ENCODE measurements at places on chromosomes 12 and 14.

- no peak for DNase-seq
Measured at GRCh38 chr12:72226510-72226909, 45.7 kb upstream of the TRHDE start.

DNA sequence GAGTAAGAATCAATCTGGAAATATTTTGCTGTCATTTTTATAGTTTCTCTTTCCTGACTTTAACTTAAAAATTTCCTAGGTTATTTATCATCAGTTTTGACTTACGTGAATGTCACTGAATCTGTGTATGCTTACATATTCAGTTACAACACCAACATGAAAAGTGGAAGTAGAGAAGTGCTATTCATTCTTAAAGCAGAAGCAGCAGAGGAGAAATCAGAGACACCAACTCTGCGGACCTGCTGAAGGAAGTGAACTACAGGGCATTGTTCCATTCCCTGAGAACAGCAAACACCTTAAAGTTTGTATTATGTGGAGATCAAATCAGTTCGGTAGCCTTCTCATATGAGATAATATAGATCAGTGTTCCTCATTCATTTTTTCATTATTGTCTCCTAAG is 34.1 kb downstream of the RAD51B start:
- no peak for DNase-seq

GRCh38 chr12:62731055-62731820 is 203.7 kb downstream of the PPM1H start:
- DNase-seq = no peak

- no peak for DNase-seq
Measured at GRCh38 chr12:91397866-91398532, 215.4 kb upstream of the DCN start.

- peak; percentile 72 for DNase-seq
Measured at GRCh38 chr14:74712499-74713394, at the start of the genes AREL1 and FCF1. Gene AREL1, minus strand, starts transcription at chr14:74713080. Its CDS starts 27,465 bp downstream, at chr14:74685615. Gene FCF1, plus strand, starts transcription at chr14:74713144. Its CDS starts 54 bp downstream, at chr14:74713198.

DNA sequence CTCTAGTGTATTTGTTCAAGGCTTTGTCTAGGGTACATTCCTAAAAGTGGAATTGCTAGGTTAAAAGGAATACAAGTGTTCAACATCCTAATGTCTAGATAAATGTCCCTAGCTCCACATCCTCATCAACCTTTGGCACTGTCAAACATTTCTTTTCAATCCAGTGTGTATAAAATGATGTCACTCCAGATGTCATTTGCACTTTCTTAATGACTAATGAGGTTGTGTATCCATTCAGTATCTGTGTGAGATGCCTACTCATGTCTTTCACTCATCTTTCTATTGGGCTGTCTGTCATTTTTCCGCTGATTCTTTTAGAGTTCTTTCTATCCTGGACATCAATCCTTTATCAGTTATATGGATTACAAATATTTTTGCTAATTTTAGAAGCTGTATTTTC is 43.3 kb downstream of the ARMH4 start:
- no peak for DNase-seq

- DNase-seq = no peak
Measured at GRCh38 chr12:55703901-55704761, 3.6 kb downstream of the ITGA7 start.

GRCh38 chr12:6778217-6778573 is 5.9 kb downstream of the LAG3 start:
- no peak for DNase-seq

GRCh38 chr14:94330432-94330831 is 7.3 kb upstream of the SERPINA6 start:
- no peak for DNase-seq

DNA sequence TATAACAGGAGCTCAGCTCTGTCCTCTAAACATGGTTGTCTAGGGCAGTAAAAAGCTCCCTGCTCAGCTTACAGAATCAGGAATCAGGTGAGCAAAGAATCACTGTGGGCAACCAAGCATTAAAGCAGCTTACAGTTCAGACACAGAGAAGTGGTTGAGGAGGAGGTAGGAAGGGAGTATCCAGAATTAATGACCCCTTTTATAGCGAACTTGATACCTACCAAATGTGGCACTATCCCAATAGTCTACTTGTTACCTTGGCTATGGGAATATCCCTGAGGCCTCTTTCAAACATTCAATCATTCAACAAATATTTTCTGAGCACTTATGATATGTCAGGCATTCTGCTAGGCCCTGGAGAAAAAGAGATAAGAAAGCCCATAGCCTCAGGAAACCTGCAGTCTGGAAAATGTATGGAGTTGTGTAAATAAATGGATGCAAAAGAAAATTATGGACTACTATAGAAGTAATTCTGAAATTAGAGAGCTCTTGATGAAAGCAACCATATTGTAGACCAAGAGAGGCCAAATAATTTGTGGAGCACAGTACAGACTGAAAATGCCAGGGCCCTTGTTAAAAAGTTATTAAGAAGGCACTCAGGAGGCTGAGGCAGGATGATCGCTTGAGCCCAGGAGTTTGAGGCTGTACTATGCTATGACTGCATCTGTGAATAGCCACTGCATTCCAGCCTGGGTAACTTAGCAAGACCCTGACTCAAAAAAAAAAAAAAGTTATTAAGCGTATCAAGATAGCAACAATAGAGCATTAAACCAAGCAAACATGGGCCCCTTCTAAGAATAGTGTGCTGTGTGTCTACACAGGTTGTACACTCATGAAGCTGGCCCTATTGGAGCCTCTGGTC is 134.0 kb upstream of the CPSF6 start:
- DNase-seq = no peak

- no peak for DNase-seq
Measured at GRCh38 chr12:79370021-79370420, 320.7 kb downstream of the PAWR start.

DNA sequence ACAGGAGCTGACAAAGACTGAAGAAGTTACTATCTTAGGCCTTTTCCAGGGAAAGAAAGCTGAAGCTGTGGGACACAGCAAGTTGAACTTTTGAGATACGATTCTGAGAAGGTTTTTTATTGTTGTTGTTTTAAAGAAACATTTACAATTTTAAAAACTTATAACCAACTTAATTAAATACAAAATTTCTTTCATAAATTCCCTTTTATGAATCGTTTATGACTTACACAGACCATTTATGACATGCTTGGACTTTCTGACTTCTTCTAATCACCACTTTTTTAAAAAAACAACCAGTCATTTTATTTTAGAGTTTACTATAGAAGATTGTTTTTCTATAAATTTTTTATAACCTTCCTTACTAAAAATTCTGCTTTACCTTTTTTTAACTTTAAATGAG is 68.7 kb downstream of the DHRS2 start:
- DNase-seq = no peak

- no peak for DNase-seq
Measured at GRCh38 chr12:91926848-91927247, 218.8 kb downstream of the BTG1 start.

DNA sequence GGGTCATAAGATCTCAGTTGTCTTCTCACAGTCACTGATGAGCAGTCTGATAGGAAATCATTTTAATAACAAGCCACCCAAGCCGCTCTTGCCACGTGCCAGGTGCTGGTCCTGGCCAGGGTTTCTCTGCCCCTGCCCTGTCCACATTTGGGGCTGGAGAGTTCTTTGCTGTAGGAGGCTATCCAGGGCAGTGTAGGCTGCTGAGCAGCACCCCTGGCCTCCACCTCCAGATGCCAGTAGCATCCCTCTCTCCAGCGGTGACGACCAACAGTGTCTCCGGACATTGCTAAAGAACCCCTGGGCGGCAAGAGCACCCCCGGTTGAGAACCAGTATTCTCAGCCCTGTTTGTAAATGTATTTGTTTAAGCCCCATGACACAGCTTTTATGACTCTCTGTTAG is 243.7 kb downstream of the GLT1D1 start:
- DNase-seq = no peak

DNA sequence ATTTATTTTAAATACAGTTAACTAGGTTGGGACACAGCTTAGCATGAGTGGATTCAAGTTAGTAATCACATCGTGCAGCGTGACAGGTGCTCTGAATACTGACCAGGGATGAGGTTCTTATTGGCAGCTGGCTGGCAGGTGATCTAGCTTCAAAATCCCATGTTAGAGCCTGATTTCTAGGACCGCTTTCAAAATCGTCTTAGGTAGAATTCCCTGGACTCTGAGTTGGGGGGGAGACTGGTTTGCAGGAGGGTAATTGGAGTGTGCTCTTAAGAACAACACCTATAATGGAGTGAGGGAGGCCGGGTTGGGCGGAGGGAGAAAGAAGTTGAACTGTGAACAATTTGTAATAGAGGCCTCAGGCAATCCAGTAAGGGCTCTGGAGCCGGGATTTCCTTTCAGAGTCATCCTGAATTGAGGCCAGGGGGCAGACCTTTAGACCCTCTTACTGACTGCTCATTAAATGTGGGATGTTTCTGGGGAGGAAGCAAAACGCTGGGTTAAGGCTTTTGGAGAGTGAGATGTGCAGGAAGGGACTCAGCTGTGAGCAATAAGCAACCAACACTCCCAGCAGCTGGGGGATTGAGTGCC is 874 bp upstream of the YARS2 start:
- no peak for DNase-seq

DNA sequence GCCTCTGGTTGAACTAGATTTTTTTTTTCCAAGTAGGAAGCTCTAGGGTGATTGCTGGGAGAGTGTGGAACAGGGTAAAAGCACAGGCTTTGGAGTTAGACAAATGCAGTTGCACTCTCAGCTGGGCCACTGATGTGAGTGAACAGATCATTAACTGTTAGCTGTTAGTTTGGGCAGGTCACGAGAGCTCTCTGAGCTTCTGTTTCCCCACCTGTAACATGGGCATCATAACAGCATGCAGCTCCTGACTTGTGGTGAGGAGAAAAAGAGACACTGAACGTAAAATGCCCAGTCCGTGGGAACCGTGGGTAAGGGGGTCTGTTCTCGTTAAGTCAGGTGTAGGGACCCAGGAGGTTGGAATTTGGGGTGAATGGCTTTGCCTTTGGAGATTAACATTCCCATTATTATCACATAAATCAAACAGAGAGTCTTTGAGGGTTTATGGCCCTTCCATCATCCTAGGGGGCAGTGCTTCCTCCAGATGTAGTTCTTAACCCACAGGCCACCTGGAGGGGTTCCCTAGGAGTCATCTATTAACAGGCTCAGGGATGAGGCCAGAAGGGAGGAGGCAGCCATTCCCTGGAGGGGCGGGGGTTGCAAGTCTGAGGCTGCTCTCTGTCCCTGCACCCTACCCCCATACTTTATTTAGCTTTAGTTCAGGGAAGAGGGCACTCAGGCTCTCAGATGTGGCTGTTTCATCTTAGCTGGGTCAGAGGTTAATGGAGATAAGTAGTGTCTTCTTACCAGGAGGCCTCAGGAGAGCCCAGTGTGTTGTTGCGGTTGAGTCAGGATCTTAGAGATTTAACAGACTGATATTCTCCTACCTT is 135.2 kb downstream of the DACT1 start:
- DNase-seq = no peak

DNA sequence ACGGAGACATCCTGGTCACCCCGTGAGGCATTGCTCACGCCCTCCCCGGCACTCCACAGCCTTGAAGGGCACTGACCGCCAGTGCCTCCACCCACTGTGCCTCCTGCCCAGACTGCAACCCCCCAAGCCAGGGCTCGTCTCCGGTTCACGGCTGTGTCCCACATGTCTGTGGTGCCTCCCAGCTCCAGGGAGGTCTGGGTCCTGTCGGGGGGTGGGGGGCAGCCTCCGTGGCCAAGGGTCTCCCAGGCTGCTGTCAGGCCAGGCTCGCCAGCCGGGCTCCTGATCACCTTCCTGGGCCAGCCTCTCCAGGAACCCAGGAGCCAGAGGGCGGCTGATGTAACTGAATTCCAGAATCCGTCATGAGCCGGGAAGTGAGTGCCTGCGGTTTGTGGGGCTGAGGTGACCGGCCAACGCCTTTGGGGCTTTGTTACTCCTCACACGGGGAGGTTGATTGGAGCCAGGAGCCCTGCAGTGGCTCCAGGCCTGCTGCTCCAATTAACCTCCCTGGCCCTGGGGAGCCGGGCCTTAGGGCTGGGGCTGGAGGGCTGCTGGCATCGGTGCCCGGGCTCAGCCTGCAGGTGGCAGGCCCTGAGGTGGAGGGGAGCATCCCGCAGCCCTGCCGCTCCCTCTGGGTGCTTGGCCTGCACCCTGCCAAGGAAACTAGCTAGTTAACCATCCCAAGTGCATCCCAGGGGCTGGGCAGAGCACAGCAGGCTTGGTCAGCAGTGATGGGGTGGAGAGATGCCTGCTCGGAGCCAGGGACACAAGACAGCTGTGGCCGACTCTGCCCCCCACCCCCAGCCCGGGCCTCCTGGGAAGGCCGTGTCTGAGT is 36.4 kb upstream of the FBRSL1 start:
- DNase-seq = no peak

- peak; percentile 30 for DNase-seq
Measured at GRCh38 chr12:109518820-109519665, 41.6 kb downstream of the UBE3B start.

DNA sequence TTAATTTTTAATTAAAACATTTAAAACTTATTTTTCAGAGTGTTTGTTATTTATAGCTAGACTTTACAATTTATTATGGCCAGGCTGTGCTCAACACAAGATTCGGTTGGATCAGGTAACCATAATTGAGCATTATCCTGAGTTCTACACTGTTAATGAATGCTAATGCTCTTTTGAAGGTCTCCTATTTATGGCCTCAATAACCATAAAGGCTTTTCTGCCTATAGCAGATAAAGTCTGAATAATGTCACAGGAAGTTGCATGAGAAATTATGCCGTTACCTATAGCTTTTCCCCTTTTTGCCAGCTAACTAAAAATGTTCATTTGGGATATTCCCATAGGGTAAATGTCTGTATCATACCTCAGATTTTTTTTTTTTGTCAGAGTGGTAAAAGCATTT is 269.4 kb upstream of the E2F7 start:
- no peak for DNase-seq

GRCh38 chr12:95699579-95699978 is 91.0 kb downstream of the NTN4 start:
- no peak for DNase-seq

DNA sequence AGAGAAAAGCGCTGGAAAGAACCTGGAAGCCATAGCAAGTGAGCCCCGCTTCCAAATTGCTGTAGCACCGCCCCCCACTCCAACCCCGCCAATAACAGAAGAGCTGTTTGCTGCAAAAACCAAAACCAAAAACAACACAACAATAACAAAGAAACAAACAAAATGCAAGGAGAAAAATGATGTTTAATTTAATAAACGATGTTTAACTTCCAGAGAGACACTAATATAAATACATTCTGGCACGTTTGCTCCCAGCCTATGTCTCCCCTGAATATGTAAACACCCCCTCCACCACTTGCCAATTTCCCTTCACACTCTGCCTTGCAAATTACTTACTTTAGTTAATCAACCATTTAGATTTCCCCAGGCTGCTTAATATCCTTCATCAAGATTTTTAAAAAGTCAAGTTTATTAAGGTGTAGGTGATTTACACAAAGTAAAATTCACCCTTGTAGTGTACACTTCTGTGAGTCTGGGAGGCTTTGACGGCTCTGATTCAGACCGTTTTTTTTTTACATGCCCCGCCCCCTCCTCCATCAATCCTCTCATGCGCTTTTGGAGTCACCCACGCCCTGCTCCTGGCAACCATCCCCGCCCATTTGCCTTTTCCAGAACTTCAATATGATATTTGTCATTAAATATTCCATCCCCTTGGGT is 482 bp upstream of the IFI27L2 start:
- DNase-seq = no peak

GRCh38 chr12:85152311-85152729 is 116.2 kb downstream of the LRRIQ1 start:
- no peak for DNase-seq
